ENCODE measurements at places on chromosomes 7 and 10.

GRCh38 chr7:99456288-99456687 is 9.7 kb downstream of the ATP5MF start:
- DNase-seq: no peak

GRCh38 chr10:117720931-117721835 is 178.6 kb downstream of the EMX2 start:
- peak; percentile 8 for DNase-seq

GRCh38 chr7:102811942-102812678 is 63.3 kb downstream of the FAM185A start:
- no peak for DNase-seq

DNA sequence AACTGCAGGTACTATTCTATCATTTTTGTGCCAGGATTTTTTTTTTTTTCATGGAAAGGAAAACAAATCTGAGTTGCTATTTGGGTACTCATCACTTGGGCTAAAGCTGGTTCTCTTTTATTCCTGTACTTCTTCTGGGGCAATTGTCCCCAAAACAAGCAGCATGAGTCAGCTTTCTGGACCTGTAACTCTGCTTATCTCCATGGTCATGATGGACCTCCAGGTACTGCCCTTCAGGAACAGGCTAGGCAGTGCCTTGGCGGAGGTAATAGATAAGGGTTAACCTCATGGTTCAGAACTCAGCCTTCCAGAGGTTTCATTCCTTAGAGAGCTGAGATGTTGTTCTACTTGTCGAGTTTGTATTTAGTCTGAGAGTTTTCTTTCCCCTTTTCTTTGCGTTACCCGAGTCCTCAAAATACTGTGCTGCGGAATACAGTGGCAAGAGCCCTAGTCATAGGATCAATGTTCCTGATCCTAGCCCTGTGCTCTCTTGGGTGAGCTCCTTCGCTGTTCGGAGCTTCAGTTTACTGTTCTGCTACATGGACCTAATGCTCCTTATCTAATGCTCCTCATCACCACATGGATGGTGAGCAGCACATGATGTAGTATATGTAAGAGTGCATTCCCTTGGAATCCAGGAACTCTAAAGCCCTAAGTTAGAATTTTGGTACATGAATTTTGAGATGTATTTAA is 74.6 kb downstream of the LRGUK start:
- DNase-seq: no peak

- DNase-seq: no peak
These were observed 220.8 kb upstream of the TCERG1L start for GRCh38 chr10:131532291-131532690.

DNA sequence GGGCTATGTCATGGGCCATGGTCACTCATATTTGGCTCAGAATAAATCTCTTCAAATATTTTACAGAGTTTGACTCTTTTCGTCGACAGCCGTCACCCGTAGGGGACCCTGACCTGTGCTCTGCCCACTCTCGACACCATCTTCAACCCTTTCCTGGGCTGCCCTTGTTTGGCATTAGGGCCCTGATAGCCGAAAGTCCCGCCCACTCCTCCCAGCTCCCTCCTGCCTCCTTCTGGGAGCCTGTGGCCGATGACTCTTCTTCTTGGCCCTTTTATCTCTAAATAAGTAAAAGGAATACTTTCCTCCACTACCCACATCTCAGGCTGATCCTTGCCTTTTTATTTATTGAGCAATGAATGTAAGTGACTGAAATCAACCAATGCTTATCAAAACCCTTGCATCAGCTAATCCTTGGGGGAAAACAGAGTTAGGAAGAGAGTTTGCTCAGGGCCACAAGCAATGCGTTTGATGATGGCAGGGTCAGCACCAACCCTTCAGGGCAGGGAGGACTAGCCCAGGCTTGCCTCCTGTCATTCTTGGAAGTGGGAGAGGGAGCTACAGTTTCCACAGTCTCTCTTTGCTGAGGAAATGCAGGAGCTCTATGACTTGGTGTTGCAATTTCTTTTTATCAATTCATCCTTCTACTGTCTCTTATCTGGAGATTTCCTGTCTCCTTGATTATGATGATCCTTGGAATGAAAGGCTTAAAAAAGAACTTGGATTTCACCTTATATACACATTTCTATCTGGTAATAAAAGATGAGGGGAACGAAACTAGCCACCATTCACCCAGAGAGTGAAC is 218.2 kb upstream of the PODXL start:
- no peak for DNase-seq

GRCh38 chr7:155103839-155104238 is 33.7 kb downstream of the HTR5A start:
- no peak for DNase-seq

- DNase-seq: no peak
These were observed 24.0 kb upstream of the SNX10 start for GRCh38 chr7:26267601-26268166.

- no peak for DNase-seq
These were observed 48.6 kb upstream of the NRP1 start for GRCh38 chr10:33382921-33383713.

DNA sequence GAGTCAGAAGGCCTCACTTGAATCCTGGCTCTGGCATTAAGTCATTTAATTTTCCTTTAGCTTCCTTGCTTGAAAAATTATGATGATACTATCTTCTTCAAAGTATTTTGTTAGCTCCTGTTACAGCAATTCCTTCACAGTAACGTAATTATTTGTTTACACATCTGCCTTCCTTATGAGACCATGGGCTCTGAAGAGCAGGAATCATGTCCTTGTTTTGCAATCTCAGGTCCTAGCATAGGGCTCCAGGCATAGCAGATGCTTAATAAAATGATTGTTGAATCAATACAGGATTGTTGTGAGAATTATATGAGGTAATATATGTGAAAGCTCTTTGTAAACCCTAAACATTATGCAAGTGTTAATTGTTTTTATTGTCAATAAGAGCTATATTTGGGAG is 25.5 kb downstream of the KLHDC10 start:
- DNase-seq: no peak

DNA sequence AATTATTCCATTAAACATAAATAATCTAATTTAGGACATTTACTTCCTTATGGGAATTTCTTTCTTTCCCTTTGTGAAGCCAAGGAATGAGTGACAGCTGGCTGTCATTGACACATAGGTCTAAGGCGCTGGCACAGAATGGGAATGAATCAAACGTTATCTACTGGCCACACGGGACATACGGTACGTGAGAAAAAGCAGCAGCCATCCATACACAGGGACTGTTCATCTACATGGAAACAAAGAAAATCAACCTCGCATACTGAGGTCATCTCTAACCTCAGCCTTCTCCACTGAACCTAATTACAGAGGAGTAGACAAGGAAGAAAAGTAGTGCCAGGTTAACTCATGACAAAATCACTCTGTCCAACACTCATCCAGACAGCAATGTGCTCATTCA is 126.3 kb upstream of the PTN start:
- no peak for DNase-seq

DNA sequence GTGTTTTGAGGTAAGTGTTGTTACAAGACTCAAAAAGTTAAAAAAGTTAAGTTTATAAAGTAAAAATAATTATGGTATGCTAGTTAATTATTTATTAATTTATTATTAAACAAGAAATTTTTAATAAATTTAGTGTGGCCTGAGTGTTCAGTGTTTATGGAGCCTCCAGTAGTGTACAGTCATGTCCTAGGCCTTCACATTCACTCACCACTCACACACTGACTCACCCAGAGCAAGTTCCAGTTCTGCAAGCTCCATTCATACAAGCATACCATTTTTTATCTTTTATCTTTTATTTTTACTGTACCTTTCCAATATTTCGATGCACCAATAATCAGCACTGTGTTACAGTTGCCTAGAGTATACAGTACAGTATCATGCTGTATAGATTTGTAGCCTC is 381.2 kb upstream of the MGMT start:
- DNase-seq: no peak

GRCh38 chr10:100508691-100509150 is 10.9 kb downstream of the SEC31B start:
- DNase-seq: peak; percentile 70

DNA sequence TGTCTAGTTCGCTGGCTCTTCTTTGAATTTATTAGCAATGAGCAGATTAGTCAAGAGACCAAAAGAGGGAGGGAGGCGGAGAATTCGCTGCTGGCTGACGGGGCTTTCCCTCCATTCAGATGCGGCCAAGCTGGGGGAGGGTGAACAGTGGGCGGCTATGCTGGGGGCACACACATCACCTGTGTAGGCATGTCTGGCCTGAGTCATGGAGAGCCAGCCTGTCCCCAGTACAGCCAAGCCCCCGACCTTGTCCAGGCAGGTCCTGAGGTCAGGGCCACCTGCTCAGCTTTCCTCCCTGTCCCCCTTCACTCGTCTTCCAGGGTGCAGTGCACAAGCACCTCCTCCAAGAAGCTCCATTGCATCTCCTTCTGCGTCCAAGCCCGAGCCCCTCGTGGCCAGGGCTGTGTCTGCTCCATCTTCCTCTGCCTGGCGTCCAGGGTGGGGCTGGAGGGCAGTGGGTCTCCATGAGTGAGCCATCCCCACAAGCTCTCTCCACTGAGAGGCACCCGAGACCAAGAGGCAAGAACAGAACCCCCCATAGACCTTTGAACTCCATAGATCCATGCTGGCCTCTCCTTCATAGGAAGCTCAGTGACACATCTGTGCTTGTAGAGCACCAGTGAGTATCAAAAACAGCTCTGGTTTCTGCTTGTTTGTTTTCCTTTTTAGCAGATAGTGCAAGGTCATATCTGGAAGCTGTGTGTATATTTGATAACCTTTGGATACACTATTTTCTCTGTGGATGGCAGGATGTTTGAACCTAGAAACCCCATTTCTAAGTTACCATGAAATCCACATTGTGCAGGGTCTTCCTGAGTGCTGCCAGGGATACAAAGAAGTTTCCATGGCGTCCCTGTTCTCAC is 1.9 kb upstream of the DEPP1 start:
- DNase-seq: no peak

- no peak for DNase-seq
These were observed 226.3 kb downstream of the AHR start for GRCh38 chr7:17524746-17525145.

- no peak for DNase-seq
These were observed 111.5 kb downstream of the HDAC9 start for GRCh38 chr7:18607025-18607424.

DNA sequence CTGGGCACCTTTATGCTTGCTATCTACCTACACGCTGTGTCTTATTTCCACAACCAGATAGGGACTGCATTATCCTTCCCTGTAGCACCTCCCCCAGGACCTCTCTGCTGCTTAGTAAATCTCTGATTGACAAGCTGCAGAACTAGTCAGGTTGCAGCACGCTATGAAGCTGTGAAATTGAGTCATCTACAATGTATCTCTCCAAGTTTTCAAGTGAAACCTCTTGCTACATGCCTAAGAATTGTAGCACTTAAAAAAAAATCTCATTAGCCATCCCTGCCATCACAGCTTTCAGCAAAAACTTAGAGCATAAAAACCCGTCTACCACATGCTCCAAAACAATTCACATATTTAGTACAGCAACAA is 69.7 kb upstream of the FGFR2 start:
- no peak for DNase-seq

GRCh38 chr10:97494863-97495506 is 3.2 kb downstream of the MMS19 start:
- DNase-seq: peak; percentile 40

DNA sequence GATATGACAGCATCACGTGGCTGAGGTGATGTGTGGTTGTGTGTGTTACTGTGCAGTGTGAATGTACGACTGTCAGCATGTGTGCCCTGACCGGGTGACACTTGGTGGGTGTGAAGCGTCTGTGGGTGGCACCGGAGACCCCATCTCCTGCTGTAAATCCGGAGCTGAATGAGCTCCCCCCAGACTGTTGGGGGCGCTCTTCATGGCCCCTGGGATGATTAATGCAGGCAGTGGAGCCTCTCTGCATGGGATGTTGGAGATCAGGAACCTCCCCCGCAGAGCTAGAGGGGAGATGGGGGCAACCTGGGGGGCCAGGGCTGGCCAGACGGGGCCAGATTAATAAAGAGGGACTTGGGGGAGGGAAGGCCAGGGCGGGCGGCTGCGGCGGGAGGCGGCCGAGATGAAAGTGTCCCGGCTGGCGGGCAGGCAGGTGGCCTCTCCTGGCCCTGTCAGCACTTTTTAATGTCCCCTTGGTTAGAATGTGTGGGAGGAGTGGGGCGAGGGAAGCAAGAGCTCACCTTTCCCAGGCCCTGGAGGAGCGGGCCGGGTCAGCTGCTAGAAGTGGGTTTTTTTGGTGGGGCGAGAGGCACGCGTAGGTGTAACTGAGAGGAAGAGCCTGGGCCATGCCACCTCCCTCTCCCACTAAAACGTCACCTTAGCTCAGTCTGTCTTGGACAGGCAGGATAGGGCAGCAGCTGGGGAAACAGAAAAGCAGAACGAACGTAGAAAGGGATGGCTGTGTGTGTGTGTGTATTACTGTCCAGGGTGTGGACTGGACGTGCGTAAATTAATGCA is 34.1 kb downstream of the HIF1AN start:
- no peak for DNase-seq

DNA sequence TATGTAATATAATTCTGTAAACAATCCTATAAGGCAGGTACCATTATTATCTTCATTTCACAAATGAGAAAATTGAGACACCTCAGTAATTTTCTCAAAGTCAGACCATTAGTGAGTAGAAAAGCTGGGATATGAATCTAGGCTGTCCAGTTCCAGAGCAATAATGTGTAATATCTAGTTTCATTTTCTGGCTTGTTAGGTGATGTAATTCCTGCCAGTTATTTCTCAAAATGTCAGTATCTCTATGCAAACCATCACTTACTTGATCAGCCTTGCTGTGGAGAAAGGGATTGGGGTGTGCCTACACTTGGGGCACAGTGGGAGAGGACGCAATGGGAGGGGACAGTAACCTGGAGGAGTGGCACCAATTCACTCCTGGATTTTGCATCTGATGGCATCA is 157.5 kb downstream of the LYZL1 start:
- no peak for DNase-seq

- no peak for DNase-seq
These were observed 25.7 kb downstream of the COG5 start for GRCh38 chr7:107538001-107538400.

DNA sequence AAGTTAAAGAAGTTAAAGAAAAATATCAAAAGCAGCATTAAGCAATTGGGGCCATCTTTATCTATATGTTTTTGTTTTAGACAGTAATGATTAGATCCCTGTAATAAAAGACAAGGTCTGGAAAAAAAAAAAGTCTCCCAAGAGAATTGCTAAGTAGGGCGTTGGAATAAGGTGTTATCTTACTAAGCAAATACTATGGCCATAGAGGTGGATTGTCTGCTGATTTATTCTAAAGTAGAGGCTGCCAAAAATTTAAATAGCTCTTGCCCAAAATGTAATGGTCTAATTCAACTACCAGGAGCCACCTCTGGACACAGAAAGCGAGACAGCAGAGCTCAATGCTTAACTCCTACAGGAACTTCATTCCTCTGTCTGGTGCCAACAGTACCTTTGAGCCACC is 71.6 kb downstream of the HERPUD2 start:
- DNase-seq: no peak

GRCh38 chr10:99524736-99525380 is 7.9 kb upstream of the NKX2-3 start:
- no peak for DNase-seq

GRCh38 chr7:8070451-8071180 is 102.0 kb downstream of the GLCCI1 start:
- no peak for DNase-seq

All from hepatocyte (in vitro differentiated cells).